ENCODE measurements at places on chromosomes 6 and 20.
A peak's percentile ranks its signal among the peaks of the same experiment; 100 is the strongest.

- DNase-seq = no peak
Observed at GRCh38 chr6:36345681-36346466, 9.2 kb upstream of the BNIP5 start.

DNA sequence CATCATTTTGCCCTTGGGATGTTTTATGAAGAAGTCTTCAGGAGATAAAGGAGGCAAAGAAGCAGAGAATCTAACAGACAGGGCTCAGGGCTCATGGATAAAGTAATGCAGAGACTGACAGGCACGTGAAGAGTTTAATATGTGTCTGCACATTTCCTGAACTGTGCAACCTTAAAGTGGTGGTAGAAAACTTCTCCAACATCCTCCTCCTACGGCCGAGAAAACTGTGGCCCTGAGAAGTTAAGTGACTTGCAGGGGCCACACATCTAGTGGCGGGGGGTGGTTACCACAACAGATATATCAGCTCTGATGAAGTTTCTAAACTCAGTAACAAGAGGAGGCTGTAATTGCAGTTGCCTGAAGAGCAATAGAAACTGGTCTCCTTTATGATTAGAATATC lies 61.0 kb downstream of the SOBP start:
- no peak for DNase-seq

GRCh38 chr6:23413327-23414050 lies 712.5 kb upstream of the NRSN1 start:
- peak; percentile 5 for DNase-seq

DNA sequence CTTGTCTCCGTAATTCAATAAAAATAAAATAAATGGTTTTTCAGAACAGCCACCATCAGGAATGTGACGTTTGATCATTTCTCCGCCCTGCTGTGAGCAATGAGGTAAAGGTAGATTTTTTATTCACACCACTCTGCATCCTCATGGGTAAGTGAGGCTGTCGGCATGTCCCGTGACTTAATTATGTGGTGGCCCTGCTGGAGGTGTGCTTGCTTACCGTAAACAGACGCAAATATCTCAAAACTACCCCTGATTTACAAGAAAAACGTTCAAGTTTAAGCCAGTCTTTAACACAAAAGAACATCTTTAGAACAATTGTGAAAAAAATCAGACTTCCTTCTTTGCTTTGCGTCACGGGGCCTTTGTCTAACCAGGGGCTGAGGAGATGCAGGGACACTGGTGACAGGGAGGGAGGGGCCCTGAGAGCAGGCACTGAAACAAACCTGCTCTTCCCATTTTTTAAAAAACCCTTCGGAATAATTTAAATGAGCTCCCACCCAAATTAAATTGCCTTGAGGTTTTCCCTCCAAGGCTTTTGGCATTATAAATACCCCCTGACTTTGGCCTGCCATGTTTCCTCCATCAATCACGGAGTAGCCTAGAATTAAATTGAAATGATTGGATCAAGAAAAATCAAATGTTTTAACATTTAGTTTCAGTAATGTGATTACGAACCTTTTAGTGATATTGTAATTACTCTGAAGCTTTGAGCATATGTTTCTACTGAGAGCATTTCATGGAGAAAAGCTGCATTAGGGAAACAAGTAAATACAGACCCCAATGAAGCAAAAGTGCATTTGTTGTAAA lies 13.4 kb downstream of the PRKN start:
- DNase-seq = no peak

DNA sequence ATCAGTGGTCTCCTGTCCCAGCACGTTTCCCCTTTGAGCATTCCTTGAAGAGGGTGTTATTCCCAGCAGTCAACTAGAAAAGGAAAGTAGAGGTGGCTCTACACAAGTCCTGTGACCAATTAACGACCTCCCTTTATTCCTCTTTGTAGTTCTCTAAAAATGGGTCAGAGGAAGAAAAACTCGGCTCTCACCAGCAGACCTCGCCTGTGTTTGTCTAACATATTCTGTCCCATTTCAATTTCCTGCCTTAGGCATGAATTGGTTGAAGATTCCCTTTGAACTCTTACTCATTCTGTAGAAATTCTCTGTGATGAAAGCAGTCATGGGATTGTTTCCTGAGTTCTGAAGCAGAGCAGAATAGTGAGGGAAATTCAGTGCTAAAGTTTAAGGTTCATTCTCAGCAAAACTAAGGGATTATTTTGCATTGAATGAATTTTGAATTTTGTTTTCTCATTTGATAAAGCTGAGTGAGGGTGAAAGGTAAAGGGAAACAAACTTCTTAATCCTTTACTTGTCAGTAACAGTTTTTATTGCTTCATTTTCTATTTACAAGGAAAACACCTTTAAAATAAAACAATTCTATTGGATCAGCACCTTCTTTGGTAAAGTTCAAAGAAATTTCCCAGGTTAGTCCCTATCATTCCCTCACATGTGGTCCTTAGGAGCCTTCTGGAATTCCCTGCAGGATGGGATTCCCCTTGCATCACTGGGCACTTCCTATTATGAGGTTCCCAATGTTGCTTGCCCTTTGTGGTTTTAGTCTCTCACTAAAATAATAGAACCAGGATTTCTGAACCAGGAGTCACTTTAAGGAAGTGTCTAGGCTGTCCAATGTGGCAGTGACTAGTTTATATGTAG lies 105.8 kb downstream of the SLX4IP start:
- DNase-seq = no peak

DNA sequence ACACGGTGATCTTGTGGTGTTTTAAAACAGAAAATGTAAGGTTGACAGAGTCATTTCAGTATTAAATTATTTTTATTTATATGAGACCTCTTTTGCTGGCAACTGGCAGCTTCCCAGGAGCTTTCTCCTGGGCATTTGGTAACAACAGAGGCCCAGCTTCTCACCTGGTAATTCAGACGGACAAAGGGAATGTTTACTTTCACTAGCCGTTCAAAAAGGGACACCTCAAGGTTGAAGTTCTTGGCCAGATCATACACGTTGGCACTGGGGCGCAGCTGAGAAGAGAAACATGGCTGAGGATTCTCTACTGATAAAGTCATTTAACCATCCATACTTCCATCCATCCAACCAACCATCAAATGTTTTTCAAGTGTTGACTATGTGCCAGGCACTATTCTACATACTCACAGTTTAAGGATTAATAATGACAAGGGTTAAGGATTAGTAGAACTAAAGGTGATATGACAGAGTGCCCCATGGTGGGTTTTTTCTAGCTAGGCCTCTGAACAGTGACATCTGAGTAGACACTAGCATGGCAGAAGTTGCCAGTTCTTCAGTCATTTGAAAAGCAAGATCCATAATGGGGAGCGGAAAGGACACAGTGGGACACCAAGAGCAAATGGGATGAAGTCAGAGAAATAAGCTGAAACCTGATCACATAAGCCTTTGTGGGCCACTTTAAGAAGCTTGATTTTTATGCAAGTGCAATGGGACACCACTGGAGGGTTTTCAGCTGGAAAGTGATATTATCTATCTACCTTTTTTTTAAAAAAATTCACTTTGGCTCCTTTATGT lies 25.1 kb downstream of the ZNFX1 start:
- DNase-seq = no peak

DNA sequence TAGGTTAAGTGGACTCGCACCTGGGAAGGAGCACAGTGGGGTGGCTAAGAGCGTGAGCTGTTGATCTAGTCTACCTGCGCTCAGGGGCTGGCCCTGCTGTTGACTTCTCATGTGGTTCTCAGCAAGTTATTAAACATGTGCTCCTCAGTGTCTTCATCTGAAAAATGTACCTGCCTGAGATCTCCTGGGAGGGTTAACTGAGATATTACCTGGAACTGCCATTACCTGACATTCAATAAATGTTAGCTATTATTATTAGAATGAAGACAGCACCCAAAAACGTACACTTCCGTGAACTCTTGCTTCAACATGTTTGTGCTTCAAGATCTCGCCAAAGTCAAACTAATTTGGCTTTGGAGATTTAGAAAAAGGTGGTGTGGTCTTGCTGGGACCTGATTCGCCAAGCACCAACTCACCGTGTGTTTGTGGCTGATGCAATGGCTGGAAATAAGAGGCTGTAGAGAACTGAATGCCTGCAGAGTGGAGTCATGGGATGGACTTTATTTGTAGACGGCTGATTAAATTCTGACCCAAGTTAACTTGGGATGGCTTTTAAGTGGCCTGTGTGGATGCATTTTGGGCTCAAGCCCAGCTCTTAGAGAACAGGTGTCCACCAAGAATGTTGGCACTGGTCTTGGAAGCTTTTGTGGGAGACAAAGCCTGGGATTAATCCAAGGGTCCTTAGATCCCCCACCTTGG lies 692.9 kb downstream of the QKI start:
- DNase-seq = no peak

GRCh38 chr6:159390381-159390780 lies 221.2 kb downstream of the FNDC1 start:
- no peak for DNase-seq

- DNase-seq = no peak
Observed at GRCh38 chr20:41316051-41316450, 1.5 kb downstream of the ZHX3 start.

DNA sequence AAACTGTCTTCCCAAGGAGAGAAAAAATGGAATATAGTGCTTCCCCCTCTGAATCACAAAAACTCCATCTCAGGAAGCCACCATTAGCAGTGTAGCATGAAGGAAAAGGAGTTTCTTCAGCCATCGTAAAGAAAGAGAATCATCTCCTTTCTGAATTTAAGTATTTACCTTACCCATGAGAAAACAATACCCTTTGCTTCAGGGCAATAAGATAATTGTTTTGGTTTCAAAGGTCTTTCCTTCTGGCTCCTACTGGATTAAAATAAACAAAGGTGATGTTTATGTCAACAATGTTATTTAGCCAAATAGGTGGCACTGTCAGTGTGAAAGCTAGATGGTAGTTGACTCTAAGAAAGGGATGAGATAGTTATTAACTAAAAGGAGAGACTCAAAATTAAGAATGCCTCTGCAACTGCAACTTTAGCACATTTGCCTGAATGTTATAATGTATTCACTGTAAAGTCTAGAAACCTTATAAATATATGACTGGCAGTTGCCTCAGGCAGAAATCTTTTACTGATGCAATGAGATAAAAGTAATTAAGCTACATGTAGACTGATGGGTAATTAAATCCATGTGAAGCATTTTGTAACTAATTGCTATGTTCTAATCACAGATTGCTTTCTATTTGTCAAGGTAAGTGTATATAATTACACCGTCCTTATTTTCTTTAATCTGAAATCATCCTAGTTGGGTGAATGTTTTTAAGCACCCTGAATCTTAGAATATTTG lies 399.0 kb downstream of the CDKAL1 start:
- no peak for DNase-seq

DNA sequence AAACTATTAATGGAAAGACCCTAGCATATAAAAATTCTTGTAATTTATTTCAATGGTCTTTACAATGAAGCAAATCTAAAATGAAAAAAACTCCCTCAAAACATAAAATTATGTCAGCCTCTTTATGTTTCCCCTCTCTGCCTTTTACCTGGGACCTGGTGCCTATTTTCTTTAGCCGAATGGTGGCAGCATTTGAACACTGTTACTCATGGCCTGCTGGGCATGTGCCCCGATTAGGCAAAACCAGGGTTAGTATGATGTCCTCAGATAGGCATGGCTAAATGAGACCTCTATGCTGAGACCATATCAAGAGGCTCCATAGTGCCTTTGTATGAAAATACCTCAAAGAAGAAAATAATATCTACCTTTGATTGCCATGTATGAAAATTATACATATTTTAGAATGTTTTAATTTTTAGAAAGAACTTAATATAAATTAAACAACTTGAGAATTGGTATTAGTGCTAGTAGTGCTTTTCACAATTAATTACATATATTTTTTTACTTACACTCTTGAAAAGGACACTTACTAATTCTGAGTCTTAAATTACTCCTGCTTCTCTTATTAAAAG lies 22.5 kb upstream of the C6orf58 start:
- no peak for DNase-seq

GRCh38 chr6:155374681-155375080 lies 60.4 kb upstream of the TFB1M start:
- DNase-seq = no peak

DNA sequence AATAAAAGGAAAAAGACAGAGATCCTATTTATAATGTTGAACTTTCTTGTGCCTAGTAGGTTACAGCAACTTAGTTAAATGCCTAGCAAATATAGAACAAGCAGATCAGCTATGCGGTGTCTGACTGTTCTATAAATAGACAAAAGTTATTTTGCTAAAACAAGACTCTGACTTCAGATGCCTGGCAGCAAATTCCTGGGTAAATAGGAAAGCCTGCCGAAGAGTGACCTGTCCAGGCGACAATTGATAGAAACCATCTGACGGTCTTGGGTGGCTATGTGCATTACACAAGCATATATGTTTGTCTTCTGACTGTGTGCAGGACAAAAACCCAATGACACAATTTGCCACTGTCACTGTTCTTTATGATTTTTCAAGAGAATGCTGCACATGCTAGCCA lies 38.0 kb upstream of the PDE10A start:
- DNase-seq = no peak

DNA sequence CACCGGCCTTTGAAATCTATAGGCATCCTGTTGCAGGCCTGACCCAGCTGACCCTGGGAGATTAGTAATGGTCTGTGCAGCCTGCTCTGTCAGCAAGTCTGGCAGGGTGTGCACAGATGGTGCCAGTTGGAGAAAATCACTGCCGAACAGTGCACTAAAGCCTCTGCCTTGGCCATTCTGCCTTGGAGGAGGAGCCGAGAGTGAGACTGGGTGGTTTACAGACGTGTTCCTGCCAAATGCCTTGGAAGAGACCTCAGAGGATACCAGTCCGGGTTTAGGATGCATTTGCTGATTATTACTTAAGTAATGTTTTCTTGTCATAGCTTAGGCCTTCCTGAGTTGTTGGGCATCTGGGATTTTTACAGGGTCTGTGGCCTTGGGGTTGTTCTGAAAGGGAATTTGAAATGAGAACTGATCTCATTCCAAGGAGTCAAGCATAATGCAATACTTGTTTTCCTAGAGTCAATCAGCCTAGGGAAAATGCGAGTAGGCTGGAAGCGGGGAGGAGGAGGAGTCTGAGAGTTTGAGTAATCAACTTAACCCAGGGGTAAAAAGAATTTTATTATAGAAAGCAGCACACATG lies 292.1 kb downstream of the SOX4 start:
- peak; percentile 68 for DNase-seq

DNA sequence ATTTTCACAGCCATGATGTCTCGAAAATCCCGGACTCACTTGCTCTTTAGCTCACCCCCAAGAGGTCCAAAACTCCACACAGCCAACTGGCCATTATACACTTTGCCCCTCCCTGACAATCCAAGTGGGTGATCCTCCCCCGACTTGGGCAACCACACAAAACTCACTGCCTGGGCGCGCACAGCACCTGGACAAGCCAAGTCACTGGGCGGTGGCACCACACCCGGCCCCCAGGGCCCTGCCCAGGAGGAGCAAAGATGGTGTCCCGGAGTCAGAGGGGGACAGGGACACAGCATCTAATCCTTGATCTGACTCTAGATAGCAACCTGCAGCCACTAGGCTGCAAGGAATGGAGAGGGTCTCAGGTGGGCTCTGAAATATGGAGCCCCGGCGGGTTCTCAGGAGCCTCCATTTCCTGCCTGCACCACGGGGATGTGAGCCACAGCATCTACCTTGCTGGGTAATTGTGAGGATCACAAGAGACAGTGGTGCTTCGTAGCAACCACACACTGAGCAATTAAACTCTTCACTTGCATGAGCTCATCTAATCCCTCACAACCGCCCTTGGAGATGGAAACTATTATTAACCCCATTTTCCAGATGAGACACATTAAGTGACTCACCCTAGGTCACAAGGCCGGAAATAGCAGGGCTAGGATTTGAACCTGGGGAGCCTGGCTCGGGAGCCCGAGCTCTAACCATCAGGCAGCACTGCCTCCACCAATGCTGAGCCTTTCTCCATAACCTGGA lies 66.6 kb downstream of the BMP7 start:
- DNase-seq = no peak
